Dermis microvascular lymphatic vessel endothelial cell (primary cell): ENCODE measurements at places on chromosomes 5 and 9. TPM values are rescaled to one million over a fixed set of nuclear protein-coding genes. Genes with fewer than 3 reads are reported as not detected.

DNA sequence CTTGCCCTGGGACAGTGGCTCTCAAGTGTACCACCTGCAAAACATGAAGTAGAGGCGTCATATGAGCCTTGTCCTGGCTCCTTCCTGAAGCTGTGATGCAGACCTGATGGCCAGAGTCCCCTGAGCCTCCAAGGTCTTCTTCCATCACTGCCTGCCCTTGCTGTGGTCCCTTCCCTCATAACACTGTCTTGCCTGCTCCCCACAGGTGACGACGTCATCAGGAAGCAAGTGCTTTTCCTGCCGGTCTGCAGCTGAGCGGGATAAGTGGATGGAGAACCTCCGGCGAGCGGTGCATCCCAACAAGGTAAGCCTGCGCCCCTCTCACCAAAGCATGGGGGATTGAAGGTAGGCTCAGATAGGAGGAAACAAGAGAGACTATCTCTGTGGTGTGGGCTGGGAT lies 107.3 kb downstream of the DAB2IP start:
- no peak for DNase-seq

TSSK1B gene
- not detected in 2 replicates for total RNA-seq

DNA sequence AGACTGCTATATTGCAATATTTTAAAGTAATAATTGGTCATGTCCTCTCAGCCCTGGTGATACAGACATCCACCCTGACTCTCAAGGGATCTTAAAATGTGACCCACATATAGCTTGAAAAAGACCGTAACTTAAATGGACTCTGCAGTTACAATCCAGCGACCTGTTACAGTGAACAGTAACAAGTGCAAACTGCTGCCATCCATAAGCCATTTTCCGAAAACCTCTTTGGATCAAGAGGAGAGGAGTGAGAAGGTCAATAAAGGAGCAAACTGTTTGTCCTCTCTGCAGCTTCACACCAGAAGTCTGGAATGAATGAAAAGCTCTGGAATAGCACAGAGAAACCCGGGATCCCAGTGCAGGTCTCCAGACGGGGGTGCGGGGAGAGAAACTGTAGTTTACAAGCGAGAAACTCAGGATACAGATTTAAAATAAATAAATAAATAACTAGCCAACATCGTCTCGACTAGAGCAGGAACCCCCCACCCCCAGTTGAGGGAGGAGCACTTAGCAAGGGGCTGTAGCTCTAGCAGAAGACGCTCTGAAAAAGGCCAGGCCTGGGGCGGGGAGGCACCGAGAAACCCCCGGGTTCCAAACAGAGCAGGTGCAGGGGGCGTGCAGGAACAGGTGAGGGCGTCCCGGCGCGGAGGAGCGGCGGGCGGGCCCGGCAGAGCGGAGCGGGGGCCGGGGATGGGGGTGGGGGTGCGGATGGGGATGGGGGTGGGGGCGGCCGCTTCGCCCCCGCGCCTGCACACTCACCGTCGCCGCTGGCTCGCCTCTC lies 572 bp downstream of the ZDHHC21 start:
- DNase-seq = no peak

ADAMTSL1 gene
- 4.7 and 9.1 TPM in 2 replicates for total RNA-seq

SLC35D2 gene
- total RNA-seq = 20.7 and 25.3 TPM in 2 replicates

GRCh38 chr5:35618304-35618636 lies 607 bp downstream of the SPEF2 start:
- no peak for DNase-seq

DNA sequence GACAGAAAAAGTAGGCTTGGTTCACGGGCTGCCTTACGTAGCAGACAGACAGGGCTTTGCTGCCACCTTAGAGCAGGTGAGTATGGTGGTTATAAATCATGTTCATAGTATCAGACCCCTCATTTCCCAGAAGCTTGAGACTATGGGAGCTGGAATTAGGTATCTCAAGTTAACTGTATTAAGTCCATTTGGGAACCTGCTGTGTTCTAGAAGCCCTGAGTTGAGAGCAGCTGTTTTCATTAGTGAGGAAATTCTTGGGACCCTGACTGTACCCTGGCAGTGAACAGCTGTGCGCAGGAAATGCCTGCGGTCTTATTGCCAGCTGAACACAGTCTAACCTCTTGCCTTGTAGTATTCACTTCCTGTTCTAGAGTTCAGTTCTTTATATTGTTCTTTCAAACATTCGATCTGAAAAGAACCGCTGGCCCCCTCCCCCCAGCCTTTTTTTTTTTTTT lies 29.8 kb downstream of the UGCG start:
- peak; percentile 81 for DNase-seq

DNA sequence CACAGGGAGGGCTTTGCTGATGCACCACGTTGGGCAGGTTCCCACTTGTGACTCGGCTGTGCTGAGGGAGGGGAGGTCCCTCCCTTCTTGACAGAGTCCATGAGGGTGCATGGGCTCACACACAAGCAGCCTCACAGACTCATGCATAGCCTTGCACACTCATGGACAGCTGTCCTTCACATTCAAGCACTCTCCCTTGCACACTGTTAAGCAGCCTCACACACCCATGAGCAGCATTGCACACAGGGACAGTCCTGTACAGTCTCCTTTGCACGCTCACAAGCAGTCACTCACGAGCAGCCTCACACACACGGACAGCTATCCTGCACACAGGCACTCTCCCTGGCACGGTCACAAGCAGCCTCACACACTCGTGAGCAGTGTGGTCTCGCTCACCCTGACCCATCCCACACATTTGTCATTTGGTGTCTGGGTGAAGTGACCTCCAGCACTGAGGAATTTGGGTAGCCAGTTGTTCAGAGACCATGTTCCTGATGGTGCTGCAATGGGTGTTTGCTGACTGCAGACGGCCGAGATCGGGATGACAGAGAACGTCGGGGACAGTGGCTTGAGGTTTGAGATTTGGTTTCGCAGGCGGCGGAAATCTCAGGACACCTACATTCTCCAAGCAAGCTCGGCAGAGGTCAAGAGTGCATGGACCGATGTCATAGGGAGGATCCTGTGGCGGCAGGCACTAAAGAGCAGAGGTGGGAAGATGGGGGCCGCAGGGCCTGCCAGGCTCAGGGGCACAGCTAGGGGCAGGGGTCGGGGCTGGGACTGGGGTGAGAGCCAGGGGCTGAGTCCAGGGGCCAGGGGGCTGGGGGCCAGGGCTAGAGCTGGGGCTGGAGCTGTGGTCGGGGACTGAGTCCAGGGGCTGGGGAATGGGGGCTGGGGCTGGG lies 17.7 kb upstream of the LRRC14B start:
- no peak for DNase-seq
